Fibroblast of skin of right quadriceps (primary cell): ENCODE measurements at places on chromosomes 5 and 9.

- DNase-seq = peak; percentile 81
These were observed at the start of gene TMED9 for GRCh38 chr5:177592010-177592834. Gene TMED9, plus strand, starts transcription at chr5:177592203. Its CDS starts 12 bp downstream, at chr5:177592215.

- no peak for DNase-seq
These were observed 16.0 kb downstream of the TENT2 start for GRCh38 chr5:79628276-79628675.

DNA sequence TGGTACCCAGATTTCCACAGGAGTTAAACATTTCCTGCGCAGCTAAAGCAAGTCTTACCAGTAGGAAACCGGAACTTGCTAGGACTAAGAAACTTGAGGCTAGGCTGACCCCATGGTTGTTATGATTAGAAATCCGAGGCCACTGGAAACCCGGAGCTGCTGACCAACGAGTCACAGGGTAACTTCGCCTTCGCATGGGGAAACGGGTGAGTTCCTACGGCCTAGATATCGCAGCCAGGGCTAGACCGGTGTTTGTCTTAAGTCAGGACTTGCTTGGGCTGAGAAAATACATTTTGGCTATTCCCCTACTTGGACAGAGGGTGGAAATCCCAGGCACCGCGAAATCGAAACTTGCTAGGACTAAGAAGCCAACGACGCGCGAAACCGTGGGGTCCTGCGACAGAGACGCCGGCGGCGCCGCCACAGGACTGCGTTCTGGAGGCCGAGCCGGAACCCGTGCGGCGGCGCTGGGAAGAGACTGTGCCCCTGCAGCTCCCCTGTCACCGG lies 1.6 kb upstream of the ANXA2R start:
- peak; percentile 72 for DNase-seq

DNA sequence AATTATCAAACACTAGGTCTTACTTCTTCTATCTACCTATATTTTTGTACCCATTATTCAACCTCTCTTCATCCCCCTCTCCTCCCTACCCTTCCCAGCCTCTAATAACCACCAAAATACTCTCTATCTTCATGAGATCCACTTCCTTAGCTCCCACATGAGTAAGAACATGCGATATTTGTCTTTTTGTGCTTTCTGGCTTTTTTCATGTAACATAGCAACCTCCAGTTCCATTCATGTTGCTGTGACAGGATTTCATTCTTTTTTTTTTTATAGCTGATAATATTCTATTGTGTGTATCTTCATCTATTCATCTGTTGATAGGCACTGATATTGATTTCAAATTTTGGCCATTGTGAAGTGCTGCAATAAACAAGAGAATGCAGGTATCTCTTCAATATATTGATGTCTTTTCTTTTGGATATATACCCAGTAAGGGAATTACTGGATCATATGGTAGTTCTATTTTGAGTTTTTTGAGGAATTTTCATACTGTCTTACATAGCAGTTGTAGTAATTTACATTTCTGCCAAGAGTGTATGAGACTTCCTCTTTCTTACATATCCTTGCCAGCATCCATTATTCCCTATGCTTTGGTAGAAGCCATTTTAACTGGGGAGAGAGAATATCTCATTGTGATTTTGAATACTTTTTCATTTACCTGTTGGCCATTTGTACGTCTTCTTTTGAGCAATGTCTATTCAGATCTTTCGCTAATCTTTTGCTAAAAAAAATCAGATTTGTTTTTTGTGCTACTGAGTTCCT lies 156.8 kb downstream of the DCP2 start:
- DNase-seq = no peak

- no peak for DNase-seq
These were observed 5.5 kb downstream of the TRIM32 start for GRCh38 chr9:116692616-116693015.

DNA sequence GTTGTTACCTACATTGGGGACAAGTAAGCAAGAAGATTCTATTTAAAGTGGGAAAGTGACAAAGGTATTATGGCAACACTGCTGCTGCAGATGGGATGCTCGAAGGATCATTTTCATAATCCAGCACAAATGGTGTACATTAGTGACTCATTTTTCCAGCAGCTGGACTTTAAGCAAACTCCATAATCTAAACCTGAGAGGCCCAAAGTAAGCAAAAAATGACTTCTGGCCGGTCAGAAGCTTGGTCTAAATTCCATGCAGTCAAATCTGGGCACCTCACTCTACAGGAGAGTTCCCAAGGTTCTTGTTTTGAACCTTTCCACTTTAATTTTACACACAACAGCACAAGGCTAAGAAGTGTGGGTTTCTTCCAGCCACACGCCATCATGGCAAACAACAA lies 43.6 kb upstream of the TRAF1 start:
- DNase-seq = peak; percentile 11

GRCh38 chr9:16516891-16517290 lies 353.6 kb downstream of the BNC2 start:
- DNase-seq = peak; percentile 83

GRCh38 chr5:10518347-10518746 lies 45.5 kb upstream of the ANKRD33B start:
- DNase-seq = peak; percentile 68

DNA sequence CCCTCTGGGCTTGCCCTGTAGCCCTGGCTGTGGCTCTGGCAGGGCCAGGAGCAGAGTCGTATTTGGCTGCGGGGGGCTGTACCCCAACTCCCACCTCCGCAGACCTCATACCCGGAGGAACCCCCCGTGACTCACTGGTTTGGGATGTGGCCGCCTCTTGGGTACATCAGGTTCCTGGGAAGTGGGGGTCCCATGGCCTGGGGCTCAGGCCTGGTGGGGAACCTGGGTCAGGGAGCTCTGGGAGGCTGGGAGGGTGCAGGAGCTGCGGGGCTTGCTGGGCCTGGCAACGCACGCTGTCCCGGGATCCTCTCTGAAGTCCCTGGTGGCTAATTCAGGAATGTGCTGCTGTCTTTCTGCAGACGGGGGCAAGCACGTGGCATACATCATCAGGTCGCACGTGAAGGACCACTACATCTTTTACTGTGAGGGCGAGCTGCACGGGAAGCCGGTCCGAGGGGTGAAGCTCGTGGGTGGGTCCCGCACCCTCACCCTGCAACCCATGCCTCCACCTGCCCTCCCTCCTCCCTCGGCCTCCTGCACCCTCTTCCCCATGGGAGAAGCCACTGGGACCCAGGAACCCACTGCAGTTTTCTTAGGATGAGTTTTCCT lies 2.4 kb downstream of the LCN1 start:
- no peak for DNase-seq

- peak; percentile 94 for DNase-seq
These were observed 67.5 kb downstream of the SEMA6A start for GRCh38 chr5:116507051-116507537.

GRCh38 chr9:38306899-38307298 lies 85.6 kb upstream of the ALDH1B1 start:
- no peak for DNase-seq

GRCh38 chr5:150710165-150710564 lies 9.3 kb upstream of the RBM22 start:
- peak; percentile 8 for DNase-seq

GRCh38 chr5:133685402-133686018 lies 73.2 kb upstream of the FSTL4 start:
- DNase-seq = no peak

GRCh38 chr5:163821142-163821541 lies 315.7 kb downstream of the MAT2B start:
- peak; percentile 18 for DNase-seq

- peak; percentile 31 for DNase-seq
These were observed 330.7 kb upstream of the POU5F2 start for GRCh38 chr5:94072116-94072515.

DNA sequence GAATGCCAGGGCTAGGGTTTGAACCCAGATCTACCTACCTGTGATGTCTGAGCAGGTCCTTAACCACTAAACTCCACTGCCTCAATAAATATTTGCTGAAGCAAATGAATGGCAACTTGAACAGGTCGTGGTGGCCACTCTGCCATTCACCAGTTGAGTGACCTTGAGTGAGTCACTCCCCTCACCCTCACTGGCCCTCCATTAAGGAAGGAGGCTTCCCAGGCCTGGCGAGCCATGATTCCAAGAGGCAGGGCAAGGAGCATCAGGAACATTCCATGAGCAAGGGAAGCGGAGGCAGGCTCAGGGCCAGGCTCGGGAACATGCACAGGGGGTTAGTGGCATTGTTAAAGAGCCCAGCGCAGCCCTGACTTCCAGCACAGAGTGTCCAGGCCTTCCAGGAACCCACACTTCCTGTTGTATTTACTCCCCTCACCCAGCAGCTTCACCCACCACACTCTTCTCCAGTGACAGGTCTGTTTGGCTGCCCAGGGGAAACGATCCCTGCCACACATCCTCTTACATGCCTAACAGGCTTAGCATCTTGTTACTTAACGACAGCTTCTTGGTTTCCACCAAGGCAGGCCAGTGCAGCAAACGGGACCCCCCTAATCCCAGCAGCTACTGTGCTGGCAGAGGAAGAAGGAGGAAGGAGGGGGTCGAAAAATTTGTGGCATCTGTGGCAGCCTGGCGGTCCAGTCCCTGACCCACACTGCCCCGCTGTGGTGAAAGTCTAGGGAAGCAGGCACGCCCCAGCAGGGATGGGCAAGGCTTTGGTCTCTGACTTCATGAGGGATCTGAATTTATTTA lies 43.7 kb upstream of the TTC1 start:
- DNase-seq = peak; percentile 71

DNA sequence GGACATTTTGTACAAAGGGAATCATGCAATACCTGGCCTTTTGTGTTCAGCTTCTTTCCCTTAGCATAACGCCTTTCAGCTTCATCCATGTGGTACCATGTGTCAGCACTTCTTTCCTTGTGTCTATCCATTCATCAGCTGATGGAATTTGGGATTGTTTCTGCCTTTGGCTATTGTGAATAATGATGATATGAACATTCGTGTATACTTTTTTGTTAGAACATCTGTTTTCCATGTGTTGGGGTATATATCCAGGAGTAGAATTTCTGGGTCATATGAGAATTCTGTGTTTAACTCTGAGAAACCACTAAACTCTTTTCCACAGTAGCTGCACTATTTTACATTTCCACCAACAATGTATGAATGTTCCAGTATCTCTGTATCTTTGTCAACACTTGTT lies 14.8 kb upstream of the PRRC2B start:
- DNase-seq = no peak

GRCh38 chr5:133035224-133035623 lies 8.9 kb upstream of the ZCCHC10 start:
- no peak for DNase-seq

DNA sequence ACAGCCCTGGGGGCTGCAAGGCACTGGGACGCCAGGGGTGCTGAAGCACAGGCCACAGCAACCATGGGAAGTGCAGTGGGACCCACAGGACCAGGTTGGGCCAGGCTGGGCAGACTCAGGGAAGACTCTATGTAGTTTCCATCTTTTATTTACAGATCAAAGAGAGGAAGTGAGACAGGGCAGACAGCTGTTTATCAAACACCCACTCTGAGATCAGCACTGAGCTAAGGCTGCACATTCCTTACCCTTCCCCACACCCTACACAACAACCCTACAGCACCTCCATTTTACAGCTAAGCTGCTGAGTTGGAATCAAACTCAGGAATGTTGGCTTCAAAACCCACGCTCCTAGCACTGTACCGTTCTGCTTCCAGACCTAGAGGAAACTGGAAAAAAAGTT lies 19.8 kb downstream of the BARHL1 start:
- no peak for DNase-seq

DNA sequence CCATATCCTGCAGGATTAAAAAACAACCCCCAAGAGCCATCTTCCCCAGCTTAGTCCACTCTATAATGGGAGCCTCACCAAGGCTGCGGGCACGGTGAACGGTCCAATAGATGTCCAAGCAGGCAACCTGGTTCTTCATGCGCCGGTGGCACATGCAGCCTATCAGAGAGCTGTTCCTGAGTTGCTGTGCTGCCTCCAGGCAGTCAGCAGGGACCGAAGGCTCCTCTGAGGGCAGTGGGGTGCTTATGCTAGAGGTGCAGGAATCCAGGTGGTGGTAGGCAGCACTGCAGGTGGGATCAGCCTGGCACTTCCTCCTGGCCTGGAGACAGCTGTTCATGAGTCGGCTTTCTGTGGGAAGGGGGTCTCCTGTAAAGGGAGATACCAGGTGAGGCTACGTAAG lies 10.2 kb downstream of the GFRA3 start:
- no peak for DNase-seq

GRCh38 chr5:179858241-179858585 lies 404 bp downstream of the MRNIP start:
- no peak for DNase-seq

DNA sequence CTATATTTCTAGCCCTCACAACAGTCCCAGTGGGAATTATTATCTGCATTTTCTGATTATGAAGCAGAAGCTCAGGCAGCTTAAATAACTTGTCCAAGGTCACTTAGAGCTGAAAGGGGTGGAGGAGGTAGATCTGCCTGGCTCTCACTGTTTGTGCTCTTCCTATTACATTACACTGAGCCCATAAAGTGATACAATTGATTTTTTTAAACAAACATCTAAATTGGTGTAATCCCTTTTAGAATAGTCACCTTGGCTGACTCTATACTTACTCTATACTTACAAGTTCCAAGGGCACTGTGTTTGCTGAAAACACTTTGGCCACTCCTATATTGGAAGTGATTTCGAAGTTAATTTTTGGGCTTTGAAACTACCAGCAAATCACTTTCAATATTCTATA lies 144.7 kb downstream of the APBA1 start:
- DNase-seq = no peak

GRCh38 chr5:53080271-53080670 lies 29.3 kb downstream of the MOCS2 start:
- no peak for DNase-seq

- no peak for DNase-seq
These were observed 87.1 kb downstream of the ADRB2 start for GRCh38 chr5:148913493-148913892.
